ENCODE measurements at places on chromosomes 7 and 10. TPM values are rescaled to one million over a fixed set of nuclear protein-coding genes. Genes with fewer than 3 reads are reported as not detected.

- no peak for DNase-seq
Measured at GRCh38 chr7:158741294-158741666, 36.7 kb upstream of the NCAPG2 start.

DNA sequence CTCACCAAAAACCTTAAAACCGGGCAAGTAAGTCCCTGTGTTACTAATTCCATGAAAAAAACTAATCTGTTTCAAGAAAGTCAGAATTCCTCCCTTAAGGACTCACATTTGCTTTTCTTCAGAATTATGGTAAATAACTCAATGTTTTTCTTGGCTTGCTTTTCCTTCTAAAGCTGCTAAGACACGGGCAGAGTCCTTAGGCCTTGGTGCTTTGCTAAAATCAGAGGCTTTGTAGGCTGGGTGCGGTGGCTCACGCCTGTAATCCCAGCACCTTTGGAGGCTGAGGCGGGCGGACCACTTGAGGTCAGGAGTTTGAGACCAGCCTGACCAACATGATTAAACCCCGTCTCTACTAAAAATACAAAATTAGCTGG lies 32.0 kb downstream of the GNA12 start:
- DNase-seq = no peak

DNA sequence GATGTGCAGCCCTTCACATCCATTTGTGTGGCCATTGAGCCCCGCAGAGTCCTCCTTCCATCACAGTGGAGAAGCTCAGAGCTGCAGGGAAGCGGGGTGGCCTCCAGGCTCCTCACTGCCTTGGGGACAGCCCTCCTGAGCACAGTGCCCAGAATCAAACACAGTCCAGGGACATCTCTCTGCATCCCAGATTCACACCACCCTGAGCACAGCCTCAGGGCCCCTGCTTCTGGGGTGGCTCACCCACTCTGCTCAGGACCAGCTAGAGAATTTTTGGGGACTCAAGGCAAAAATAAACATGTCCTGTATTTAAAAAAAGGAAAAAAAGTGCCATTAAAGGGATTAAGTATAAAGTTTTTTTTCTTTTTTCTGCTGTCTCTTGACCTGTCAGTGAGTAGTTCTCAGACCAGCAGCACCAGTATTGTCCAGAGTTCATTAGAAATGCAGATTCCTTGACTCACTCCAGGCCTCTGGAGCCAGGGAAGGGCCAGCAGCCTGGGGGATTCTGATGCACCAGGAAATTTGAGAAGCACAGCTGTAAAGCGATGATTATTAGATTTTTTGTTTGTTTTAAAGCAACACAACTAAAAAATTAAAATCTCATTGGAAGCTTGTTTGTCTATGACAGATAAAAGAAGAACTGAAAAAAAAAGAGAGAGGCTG lies 61.6 kb downstream of the ARHGAP22 start:
- DNase-seq = no peak

GRCh38 chr10:96695975-96696634 lies 24.2 kb downstream of the PIK3AP1 start:
- DNase-seq = no peak

- no peak for DNase-seq
Measured at GRCh38 chr7:43303740-43304241, 191.3 kb downstream of the HECW1 start.

- no peak for DNase-seq
Measured at GRCh38 chr7:18497800-18498199, 2.3 kb downstream of the HDAC9 start.

- DNase-seq = no peak
Measured at GRCh38 chr7:111089822-111090426, 1.0 kb upstream of the LRRN3 start.

GRCh38 chr10:22280078-22280477 lies 36.1 kb upstream of the COMMD3 start:
- peak; percentile 43 for DNase-seq

GRCh38 chr10:52276986-52277385 lies 37.1 kb upstream of the DKK1 start:
- no peak for DNase-seq

Gene C10orf53
- not detected for total RNA-seq

DNA sequence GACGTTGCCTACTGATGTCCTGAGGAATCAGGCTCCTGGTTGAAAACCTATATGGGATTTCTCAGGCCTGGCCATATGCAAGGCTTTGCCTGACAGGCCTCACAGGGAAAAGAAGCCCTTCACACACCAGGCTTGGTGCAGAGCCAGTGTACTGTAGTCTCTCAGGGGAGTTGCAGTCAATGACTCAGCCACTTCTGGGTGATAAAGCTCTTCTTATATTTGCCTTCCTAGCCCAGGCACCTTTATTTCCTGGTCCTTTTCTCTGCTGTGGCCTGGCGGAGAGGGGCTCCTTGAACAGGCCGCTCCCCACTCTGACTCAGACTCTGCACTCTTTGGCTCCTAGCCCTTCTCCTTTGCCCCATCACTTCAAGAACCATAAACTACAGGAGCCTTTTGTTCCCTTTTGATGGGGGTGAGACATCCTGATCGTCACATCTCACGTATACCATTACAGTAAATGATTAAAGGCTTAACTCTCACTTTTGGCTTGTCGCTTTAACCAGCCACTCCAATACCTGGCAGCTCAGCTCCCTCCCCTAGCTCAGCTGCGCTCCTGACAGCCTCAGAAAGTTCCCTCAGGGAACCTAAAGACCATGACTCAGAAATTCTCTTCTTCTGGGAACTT lies 33.5 kb downstream of the DPY19L1 start:
- no peak for DNase-seq

Gene TMEM139
- total RNA-seq = 2.5 TPM

Gene PTF1A
- total RNA-seq = 0.48 TPM

DNA sequence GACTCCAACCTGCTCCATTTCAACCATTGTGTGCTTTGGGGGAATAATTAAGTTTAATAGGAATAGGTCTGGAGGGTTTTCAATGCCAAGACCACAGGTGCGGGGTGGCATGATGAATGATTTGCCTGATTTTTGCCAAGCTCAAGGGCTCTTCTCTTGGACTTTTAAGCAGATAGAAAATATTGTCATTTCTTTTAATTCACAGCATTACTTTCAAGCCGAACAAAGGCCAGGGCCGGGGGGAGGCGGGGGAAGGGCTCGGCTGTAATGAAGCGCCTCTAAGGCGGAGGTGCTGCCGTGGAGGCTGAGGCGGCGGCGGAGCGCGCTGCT lies 6.5 kb downstream of the PTF1A start:
- no peak for DNase-seq

Gene CYP2C19
- 0.14 TPM for total RNA-seq

DNA sequence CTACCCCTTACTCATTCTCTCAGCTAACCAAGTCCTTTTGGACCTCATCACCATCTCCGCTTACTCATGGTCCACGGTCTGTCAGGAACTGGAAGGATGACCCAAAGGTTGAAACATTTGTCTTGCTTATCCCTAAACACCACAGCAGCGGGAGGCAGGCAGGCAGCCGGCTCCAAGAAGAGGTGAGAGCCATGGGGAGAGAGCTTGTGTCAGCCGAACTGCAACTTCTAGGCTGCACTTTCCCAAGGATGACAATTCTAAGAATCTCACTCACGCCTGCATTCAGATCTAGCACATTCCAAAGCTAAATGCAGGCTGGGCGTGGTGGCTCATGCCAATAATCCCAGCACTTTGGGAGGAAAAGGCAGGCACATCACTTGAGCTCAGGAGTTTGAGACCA lies 86.0 kb downstream of the SPDYE5 start:
- no peak for DNase-seq

- DNase-seq = no peak
Measured at GRCh38 chr10:119769886-119770285, 44.0 kb downstream of the INPP5F start.

Gene ATOH7
- 0.15 TPM for total RNA-seq

Gene FUOM
- 27.2 TPM for total RNA-seq

Gene HERPUD2
- total RNA-seq = 15.9 TPM

GRCh38 chr7:41874201-41874785 lies 171.4 kb upstream of the INHBA start:
- no peak for DNase-seq

Gene SFMBT2
- 3.5 TPM for total RNA-seq

- peak; percentile 83 for DNase-seq
Measured at GRCh38 chr10:59708816-59709394, 745 bp downstream of the SLC16A9 start.

Gene C10orf71
- not detected for total RNA-seq

Gene PIK3AP1
- total RNA-seq = 1.2 TPM

Gene TIAL1
- total RNA-seq = 65.9 TPM

- peak; percentile 49 for DNase-seq
Measured at GRCh38 chr7:1367501-1368183, 91.6 kb downstream of the MICALL2 start.
